Lung (tissue), 17 donors: ENCODE measurements at places on chromosomes 1 and 21. TPM values are rescaled to one million over a fixed set of nuclear protein-coding genes. Genes with fewer than 3 reads are reported as not detected.

The FCER1G gene
- polyA plus RNA-seq = 1,998 TPM

The BCL2L15 gene
- 7.0 TPM for polyA plus RNA-seq

The CFAP298 gene
- polyA plus RNA-seq = 61.2 TPM

GRCh38 chr1:67749844-67750690, 65.1 kb downstream of the GADD45A start:
- no peak overlapping the region for H3K4me3 ChIP-seq
- DNase-seq = peak; percentile 59
- peaks cover 17% of the 10 kb centered on the region for H3K4me1 ChIP-seq
- no peaks in the 10 kb centered on the region for H3K27me3 ChIP-seq
- H3K27ac ChIP-seq = peak overlapping the region; percentile 26

DNA sequence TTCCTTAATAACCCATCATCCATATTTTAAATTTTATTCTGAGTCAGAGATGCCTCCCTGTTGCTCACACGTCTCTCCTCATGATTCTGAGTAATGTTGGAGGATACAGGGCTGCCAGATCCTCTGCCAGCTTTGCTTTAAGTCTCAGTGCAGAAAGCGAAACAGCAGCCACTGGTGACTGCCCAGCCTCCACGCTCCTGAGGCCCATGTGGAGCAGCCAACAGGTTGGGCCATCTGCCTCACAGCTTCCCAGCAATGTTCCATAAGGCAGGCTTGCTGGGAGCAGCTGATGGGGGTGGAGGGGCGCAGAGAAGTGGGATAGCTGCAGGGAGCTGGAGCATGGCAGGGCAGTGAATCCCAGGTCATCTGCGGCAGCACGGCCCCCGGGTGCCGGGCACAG, 104.2 kb downstream of the IGSF21 start:
- no peak overlapping the region for H3K27ac ChIP-seq
- H3K4me3 ChIP-seq = no peak overlapping the region
- no peaks in the 10 kb centered on the region for H3K27me3 ChIP-seq
- no peak for DNase-seq
- no peaks in the 10 kb centered on the region for H3K36me3 ChIP-seq

GRCh38 chr1:156692925-156693847, 12.2 kb downstream of the CRABP2 start:
- H3K36me3 ChIP-seq = no peaks in the 10 kb centered on the region
- peak; percentile 91 for DNase-seq
- H3K27ac ChIP-seq = no peak overlapping the region

- H3K4me3 ChIP-seq = no peak overlapping the region
- H3K27me3 ChIP-seq = no peaks in the 10 kb centered on the region
- H3K4me1 ChIP-seq = no peaks in the 10 kb centered on the region
- H3K36me3 ChIP-seq = no peaks in the 10 kb centered on the region
Measured at GRCh38 chr1:78839704-78840277, 166.7 kb downstream of the ADGRL4 start.

DNA sequence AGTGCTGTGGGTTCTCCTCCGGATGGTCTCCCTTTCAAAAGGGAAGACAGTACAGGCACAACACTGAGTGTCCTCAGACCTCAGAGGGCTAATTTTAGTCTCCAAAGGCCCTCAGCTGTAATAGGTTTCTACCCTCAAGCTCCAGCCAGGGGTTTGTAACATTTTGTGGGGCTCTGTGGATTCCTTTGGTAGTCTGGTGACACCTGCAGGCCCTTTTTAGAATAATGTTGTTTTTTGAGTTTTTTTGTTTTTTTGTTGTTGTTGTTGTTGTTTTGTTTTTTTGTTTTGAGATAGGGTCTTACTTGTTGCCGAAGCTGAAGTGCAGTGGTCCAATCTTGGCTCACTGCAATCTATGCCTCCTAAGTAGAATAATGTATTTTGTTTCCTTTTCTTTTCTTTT, 15.0 kb upstream of the TMEM201 start:
- peaks cover 6% of the 10 kb centered on the region for H3K36me3 ChIP-seq
- H3K4me1 ChIP-seq = no peaks in the 10 kb centered on the region
- H3K27ac ChIP-seq = no peak overlapping the region
- H3K4me3 ChIP-seq = no peak overlapping the region
- no peaks in the 10 kb centered on the region for H3K27me3 ChIP-seq
